Inflammatory macrophage treated with lipopolysaccharide for 1 hour (primary cell): ENCODE measurements at places on chromosomes 2 and 18.

GRCh38 chr2:208363485-208363884 is 43.1 kb upstream of the PTH2R start:
- DNase-seq: no peak

DNA sequence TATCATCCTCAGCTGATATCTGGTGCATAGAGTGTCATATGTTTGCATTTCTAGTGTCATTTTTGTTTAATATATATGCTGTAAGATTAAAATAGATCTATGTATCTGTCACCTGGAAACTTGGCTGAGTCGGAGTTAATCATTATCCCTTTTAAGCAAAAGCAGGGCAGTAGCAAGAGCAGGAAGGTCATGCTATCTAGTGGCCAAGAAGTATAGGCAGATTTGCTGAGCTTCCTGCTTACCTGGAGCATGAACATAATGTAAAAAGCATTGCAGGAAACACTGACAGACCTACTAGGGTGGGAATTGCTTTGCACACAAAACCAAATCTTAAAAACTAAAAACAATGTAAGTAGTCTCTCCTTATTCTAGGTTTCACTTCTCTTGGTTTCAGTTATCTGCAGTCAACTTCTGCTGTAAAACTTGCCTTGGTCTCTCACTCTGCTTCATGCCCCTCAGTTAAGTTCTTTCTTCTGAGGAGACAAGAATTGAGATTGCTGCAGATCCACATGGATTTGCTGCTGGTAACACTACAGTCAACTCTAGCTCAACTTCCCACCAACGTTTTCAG is 295.3 kb downstream of the CDH7 start:
- no peak for DNase-seq

DNA sequence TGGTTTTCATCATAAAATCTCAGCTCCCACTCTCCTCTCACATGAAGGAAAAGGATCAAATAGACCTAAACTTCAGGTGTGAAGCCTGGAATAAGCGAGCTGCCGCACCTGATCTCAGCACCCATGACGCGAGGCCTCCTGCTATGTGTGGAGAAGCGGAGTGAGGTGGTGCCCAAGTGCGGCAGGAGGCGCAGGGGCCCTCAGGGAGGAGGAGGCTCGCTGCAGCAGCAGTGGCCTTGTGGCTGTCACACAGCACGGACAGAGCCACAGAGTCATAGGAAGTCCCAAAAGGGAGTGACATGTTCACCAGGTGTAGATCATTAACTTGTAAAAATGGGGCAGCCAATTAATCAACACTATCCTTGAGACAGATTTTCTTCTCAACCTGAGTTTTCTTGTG is 9.1 kb downstream of the SCLY start:
- no peak for DNase-seq

GRCh38 chr2:137951586-137951985 is 12.7 kb upstream of the HNMT start:
- DNase-seq: peak; percentile 90

DNA sequence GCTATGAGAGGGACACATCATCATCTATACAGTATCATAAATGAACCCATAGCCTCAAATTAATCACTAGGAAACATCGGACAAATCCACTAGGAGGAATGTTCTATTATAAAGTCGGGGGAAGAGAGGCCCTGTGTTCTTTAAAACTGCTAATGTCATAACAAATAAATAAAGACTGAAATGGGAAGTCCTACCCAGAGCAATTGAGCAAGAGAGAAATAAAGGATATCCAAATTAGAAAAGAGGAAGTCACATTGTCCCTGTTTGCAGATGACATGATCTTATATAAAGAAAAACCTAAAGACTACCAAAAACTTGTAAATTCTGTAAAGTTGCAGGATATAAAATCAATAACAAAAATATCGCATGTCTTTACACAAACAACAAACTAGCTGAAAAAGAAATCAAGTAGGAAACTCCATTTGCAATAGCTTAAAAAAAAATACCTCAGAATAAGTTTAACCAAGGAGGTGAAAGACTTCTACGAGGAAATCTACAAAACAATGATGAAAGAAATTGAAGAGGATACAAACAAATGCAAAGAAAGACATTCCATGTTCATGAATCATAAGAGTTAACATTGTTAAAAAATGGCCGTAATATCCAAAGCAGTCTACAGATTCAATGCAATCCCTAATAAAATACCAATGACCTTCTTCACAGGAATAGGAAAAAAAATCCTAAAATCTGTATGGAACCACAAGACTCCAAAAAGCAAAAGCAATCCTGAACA is 30.6 kb downstream of the RTN4 start:
- peak; percentile 72 for DNase-seq

GRCh38 chr2:219331560-219332213 is 857 bp downstream of the RESP18 start:
- DNase-seq: peak; percentile 5

- DNase-seq: no peak
These were observed 100.8 kb upstream of the ASAP2 start for GRCh38 chr2:9105601-9106337.

DNA sequence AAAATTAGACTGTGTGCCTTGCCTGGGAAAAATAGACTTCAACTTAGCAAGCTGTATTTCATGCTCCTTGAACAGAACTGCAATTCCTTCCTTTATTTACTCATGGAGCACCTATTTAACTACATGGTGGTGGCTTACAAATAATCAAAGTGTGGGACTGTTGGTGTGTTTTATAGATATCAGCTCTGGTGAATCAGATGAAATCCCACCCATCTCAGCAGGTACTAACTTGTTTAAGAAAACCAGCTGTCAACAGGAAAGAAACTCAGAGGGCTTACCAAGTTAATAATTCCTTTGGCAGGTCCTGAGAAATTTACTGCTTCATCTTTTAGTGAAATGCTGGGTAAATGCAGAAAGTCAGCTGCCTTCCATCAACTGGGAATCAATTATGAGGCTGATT is 830.6 kb downstream of the SLC4A3 start:
- no peak for DNase-seq

GRCh38 chr2:228507231-228507824 is 325.8 kb upstream of the SPHKAP start:
- DNase-seq: no peak

DNA sequence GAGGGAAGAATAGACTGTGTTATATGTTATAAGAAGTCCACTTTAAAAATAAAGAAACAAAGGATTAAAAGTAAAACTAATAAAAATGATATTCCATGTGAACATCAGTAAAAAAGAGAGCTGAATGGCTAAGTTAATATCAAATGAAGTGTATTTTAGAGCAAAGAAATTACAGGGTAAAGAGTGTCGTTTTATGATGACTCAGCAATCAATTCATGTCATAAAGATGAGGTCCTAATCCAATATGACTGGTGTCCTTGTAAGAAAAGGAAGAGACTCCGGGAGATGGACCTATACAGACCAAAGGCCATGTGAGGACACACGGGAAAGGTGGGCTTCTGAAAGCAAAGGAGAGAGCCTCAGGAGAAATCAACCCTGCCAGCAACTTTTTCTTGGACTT is 615.5 kb upstream of the KLHL29 start:
- DNase-seq: no peak

DNA sequence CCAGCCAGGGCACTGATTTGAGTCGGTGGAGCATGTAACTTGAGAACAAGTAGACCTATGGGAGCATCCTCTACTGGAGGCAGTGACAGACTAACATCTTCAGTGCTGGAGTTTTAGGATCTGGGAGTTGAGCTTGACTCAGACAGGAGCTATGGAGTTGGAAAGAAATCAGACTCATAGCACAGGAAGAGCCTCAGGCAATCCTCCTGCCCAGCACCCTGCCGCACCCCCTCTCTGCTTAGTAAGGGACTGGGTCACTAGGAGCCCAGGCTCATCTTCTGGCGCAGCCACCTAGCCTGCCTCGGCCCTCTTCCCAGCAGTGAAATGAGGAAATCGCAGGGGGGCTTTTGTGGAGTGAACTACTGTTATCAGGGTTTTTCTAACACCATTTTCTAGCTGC is 3.6 kb downstream of the ARID5A start:
- no peak for DNase-seq

DNA sequence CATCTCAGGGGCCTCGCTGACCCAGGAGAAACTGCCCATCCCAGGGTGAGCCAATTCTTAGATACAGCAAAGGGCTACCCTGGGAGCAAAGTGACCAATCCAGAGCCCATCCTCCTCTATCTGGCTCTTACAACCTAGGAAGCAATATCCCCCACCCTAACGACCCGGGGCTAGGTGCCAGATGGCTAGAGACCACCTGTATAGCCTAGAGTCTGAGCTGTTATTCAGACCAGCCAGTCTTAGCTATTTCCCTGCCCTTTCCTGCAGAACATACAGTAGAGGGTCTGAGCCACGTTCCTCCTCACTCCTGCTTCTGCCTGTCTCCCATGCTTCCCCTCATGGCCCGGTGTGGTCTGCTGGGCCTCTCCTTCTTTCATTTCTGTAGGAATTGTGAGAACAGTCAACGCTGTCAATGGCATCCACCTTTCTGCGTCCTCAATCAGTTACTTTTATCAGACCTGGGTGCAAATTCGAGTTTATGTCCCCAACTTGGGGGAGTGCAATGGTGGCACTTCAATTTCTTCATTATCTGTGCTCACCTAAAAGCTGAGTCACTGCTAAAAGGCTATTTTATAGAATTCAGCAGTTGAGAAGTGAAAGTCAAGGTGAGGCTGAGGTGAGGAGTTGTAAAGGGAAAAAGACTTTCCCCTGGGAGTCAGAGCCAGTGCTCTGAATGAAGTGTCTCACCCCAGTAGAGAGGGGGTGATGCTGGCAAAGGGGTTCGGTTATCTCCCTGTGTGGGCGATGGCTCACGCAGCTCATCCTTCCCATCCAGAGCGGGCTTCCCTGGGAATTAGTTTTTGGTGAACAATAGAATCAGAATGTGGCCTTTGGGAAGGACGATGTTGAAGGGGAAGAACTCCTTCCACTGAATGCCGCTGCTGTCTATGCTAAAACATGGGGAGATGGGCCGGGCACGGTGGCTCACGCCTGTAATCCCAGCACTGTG is 42.4 kb downstream of the LONRF2 start:
- DNase-seq: no peak

GRCh38 chr2:201024518-201024917 is 47.0 kb downstream of the HYCC2 start:
- DNase-seq: no peak

DNA sequence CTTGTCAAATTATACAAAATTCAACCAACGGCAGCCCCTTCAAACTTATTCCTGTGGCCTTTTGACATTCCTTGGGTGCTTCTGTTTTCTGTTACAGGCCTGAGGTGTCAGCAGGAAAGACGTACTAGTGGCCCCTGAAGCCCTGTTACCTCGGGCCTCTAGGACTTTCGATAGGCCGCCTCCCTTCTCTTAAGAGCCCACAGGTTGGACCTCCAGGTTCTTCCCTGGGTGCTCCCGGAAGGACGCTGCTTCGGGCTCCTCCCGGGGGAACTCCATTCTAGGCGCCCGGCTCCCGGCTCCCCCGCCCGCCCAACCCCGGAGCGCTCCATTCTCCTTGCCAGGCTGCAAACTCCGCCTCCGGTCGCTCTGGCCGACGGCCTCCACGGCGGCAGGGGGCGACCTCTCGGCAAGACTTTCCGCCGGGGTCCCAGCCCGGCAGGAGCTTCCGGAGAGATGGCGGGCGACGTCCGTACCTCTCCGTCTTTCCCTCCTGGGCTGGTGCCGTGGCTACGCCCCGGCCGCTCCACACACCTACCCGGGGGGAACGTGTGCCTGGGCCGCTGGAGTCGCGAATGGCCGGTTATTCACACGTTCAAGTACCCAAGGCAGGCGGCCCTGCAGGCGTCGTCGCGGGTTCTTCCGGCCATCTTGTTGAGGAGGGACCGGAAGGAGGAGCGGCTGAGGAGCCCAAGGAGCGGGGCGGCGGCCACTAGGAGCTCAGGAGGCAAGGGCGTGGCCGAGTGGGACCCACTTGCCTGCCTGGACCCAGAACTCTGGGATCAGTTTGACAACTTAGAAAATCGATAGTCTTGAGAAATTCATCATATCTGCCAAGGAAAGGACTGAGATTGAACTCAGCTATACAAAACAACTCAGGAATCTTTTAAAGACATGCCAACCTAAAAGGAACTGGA is 27.5 kb downstream of the BOLA3 start:
- peak; percentile 89 for DNase-seq

DNA sequence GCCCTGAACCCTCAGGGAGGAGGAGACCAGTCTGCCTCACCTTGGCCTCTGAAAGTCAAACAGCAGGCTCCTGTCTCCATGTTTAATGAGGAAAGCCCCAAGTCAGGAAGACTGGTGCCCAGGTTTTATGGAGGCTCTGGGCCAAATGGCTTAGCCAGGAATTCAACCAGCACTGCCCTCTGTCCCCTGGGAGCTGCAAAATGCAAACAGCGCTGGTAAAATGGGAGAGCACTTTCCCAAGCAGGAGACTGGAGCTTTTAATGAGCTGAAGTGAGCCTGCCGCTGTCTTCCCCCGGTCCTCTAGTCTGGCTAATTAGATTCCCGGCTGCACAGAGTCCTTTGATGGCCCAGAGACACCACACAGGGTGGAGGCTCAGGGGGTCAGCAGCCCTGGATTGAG is 276.0 kb upstream of the TRIB2 start:
- DNase-seq: no peak

GRCh38 chr2:69088466-69088865 is 75.5 kb downstream of the ANTXR1 start:
- no peak for DNase-seq

- no peak for DNase-seq
These were observed 56.3 kb upstream of the UPP2 start for GRCh38 chr2:158045362-158045761.

DNA sequence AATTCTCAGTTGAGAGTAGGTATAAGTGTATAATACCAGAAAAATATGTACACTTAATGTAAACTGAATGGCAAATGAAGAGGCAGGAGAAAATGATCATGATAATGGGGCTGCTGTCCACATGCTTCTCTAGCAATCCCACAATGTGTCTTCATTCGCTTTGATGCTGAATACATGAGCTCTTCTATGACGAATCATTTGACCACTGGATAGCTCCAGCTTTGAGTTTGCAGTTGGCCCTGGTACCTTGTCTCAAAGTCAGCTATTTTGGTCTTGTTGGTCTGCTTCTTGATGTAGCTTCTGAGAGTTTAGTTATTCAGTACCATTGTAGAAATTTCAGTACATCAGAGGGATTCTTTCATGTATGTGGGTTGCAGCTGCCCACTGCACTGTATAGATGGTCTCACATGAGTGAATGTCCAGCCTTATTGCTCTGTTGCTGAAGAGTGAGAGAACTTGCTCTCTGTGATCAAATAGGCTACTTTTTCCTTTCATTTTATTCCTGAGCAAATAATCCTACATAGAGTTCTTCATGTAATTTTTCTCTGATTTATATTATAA is 105.1 kb downstream of the TTC27 start:
- no peak for DNase-seq

- peak; percentile 75 for DNase-seq
These were observed 623.2 kb upstream of the ID2 start for GRCh38 chr2:8058652-8059051.

DNA sequence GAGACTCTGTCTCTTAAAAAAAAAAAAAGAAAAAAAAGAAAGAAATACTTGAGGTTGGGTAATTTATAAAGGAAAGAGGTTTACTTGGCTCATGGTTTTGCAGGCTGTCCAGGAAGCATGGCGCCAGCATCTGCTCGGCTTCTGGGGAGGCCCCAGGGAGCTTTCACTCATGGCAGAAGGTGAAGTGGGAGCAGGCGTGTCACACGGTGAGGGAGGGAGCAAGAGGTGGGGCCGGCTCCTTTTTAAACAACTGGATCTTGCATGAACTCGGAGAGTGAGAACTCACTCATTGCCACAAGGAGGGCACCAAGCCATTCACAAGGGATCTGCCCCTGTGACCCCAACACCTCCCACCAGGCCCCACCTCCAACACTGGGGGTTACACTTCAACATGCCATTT is 30.6 kb downstream of the CYP26B1 start:
- DNase-seq: no peak

- DNase-seq: no peak
These were observed 1317.4 kb upstream of the CDH2 start for GRCh38 chr18:29494371-29494770.
